ENCODE measurements at places on chromosomes 7 and 10.
A peak's percentile ranks its signal among the peaks of the same experiment; 100 is the strongest.

GRCh38 chr10:30719832-30720231 is 90.3 kb upstream of the LYZL2 start:
- no peak for DNase-seq

GRCh38 chr7:155469-155900 is 36.9 kb upstream of the FAM20C start:
- DNase-seq: no peak

DNA sequence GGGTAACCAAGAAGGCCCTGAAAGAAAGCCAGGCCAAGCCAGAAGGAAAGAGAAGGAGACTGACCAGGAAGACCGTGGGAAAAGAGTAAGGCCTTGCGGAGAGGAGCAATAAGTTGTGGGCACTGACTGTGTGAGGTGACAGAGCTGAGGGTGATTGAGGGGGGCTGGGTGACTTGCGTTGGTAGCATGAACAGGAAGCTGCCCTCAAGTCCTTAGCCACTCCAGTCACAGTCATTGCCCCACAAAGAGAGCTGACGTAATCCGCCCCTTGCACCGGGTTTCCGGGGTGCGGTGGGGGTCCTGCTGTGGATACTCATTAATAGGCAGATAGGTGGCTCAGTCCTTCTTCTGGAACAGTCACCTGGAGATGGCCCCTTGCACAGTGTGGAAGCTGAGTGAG is 16.1 kb upstream of the DMBT1 start:
- DNase-seq: no peak

DNA sequence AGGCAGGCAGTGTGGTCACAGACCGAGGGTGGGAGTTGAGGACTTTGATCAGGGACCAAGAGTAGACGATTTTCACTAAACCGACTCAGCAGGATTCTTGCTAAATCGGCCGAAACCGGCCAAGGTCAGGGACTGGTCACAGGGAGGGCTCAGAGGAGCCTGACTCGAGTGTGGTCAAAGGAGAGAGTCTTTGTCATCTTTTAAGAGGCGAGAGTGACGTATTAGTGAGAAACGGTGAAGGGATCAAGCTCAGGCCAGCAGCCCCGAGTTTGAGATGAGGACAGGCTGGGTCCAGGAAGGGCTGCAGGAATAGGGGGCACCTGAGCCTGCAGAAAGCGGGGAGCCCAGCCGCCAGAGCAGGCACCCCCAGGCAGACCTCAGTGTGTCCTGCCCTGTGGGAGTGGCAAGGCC is 41.6 kb upstream of the FAM20C start:
- no peak for DNase-seq

- peak; percentile 28 for DNase-seq
These were observed 395.9 kb downstream of the TFEC start for GRCh38 chr7:115634633-115635032.

DNA sequence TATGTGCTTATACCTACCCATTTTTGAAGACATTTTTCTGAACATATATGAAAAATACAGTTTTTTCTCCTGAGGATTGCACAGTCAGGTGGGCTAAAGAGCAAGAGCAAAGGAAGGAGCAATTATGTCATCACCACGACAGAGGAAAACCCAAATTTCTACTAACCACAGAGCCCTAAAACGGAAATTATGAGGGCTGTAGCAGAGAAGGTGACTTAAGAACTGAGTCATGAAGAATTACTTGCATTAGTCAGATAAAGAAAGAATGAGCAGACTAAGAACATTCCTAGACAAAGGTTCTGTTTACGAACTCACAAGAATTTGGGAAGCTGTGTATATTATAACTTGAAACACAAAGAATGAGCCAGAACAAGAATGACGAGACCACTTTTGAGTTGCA is 974.4 kb downstream of the NXPH1 start:
- DNase-seq: no peak

- no peak for DNase-seq
These were observed 2.8 kb downstream of the ZNF746 start for GRCh38 chr7:149494738-149495368.

GRCh38 chr10:11180228-11180627 is 162.6 kb downstream of the CELF2 start:
- DNase-seq: no peak

DNA sequence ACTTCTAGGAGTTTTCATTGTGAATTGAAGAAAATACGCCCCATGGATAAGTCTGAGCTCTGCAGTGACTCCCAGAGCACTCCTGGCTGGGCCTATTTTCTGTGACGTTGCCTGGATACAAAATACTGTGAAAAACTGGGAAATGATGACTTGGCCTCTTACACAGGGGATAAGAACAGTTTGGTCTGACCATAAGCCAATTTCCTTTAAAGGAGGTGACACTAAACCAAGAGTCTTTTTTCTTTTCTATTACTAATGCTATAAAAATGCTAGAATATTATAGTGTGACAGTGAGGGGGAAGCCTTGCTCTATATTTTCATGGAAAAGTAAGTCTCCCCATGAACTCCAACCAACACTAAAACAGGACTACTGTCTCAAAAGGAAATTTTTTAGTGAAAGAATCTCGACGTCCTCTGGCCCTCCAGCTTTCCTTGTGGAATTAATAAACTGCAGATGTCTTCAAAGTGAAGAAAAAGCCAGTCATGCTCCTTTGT is 45.5 kb downstream of the MYOF start:
- DNase-seq: peak; percentile 77

DNA sequence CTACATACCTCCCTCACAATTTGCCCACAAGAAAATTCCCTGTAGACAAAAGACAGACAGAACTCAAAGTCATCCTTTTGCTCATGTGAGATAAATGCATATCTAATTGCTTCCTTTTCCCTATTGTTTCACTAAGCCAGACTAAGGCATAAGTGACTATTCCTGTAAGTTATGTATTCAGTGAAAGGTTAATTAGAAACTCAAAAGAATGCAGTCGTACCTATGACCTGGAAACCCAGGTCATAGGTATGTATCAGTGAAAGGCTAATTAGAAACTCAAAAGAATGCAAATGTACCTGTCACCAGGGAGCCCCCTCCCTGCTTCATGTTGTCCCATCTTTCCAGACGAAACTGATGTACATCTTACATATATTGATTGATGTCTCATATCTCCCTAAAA is 10.3 kb upstream of the GARS1 start:
- DNase-seq: no peak

- DNase-seq: no peak
These were observed 108.9 kb upstream of the NAMPT start for GRCh38 chr7:106393564-106394251.

- DNase-seq: no peak
These were observed 369.1 kb downstream of the PLXNA4 start for GRCh38 chr7:132207211-132207610.

DNA sequence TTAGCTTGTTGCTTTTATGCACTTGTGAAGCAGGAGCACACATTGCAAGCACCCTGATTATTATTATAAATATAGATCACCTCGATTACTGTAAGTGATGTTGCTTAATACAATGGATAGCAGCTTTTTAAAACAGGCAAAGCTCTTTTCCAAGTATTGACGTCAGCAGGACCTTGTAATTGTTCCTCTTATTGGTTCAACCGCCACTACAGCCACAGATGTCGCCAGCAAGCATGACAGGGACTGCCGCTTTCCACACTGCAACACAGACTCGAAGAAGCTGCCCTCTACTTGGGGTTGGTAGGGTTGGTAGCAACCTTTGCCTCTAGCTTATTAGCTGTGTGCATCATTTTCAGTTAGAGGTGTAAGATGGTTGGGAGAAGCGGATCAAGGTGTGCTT is 167.6 kb downstream of the ZNF365 start:
- DNase-seq: no peak

GRCh38 chr10:61752111-61753011 is 89.6 kb downstream of the CABCOCO1 start:
- DNase-seq: peak; percentile 15

- DNase-seq: peak; percentile 34
These were observed 22.8 kb downstream of the FAM107B start for GRCh38 chr10:14751921-14752320.

- DNase-seq: peak; percentile 35
These were observed 40.6 kb downstream of the SEC23IP start for GRCh38 chr10:119933179-119933578.

- peak; percentile 35 for DNase-seq
These were observed 145.4 kb downstream of the PTPRN2 start for GRCh38 chr7:158442260-158442659.

GRCh38 chr7:156487811-156488533 is 152.6 kb upstream of the RNF32 start:
- no peak for DNase-seq

DNA sequence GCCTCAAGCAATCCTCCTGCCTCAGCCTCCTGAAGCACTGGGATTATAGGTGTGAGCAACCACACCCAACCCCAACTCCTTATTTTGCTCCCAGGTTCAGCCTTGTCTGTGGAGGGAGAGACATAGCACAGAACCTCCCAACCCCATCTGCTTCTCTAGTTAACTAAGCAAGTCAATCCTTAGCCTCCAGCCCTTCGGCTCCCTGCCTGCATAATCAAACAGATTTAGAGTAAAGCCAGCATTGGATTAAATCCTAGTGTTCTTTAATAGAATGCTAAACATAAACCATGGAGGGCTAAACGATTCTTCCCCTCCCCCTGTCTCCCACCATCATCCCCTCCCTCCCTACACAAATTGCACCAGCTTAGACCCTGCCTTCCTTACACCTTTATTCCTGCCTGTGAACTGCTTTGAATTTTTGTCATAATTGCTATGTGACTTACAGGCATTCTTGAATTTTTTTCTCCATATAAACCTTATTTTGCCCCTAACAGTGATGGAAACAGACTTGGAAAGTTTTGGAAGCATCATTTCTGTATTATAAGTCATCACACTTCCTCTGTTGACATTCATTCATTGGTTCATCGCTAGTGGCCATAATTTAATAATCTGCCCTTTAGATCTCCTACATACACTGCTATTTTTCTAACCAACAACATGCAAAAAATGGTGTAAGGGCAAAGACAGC is 72.6 kb upstream of the TOMM7 start:
- DNase-seq: no peak

DNA sequence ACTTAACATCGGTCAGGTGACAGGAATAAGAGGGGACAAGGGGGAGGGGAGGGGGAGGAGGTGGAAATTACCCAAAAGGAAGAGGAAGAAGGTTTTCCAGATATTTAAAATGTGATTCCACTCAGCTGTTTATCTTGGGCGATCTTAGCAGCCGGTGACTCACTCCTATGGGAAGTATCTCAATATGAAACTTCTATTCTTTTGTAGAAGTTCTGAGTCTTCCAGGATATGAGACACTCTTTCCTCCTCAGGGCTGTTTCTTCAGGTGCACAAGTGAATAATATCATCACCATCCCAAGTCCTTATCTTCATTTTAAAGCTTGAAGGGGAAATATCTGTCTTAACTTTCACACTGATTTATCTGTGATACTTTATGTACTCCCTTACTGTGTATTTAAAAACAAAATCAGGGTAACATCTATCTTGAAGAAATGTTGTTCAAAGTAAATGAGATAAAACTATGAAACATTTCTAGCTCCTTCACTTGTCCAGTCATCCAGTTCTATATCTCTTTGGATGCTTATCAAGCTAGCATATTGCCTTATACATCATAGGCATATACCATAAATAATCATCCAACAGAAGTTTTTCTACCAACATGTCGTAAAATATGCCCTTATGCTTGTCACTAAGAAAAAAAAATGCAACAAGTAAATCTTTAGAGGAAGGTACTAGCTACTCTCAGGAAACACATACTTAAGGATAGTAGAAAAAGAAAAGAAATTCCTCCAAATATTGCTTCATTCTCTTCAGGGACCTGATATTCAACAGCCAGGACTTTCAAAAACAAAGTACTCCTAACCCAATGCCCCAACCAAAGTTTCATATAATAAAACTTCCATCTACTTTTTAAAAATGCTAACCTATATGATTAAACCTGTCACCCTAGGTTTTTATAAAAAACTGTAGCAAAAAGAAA is 13.7 kb downstream of the DOCK4 start:
- DNase-seq: no peak

DNA sequence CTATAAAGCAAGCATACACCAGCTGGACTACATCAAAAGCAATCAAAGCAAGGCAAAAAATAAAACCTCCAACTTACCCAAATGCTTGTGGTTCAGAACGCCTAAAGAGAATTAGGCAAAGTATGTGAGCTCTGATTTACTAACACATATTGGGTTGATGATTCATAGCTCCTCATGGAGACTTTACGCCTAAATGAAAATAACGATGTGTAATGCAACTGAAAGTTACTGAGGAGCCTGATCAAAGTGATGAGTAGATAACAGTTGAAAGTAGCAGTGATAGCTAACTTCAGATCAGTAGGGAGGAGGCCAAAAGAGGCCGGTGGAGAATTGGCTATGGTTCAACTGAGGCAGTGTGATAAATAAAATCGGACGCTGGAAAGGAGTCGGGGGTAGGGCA is 85.0 kb downstream of the MPP7 start:
- no peak for DNase-seq

- no peak for DNase-seq
These were observed 56.7 kb upstream of the ELN start for GRCh38 chr7:73971322-73971703.

DNA sequence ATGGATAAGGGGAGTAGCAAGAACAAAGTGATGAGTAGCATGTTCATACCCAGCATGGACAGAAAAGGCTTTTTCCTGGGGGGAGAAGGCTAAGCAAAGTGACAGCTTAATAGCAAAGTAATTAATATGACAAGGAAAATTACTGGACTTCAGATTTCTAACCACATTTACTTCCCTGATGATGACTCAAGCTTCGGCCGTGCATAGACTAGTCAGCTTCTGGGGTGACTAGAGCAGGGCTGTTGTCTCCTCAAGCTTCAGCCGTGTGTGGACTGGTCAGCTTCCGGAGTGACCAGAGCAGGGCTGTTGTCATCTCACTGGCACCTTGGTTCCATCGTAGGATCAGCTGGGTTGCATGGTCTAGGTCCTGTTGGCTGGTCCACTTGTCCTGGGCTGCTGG is 2.1 kb upstream of the ZNF117 start:
- no peak for DNase-seq

DNA sequence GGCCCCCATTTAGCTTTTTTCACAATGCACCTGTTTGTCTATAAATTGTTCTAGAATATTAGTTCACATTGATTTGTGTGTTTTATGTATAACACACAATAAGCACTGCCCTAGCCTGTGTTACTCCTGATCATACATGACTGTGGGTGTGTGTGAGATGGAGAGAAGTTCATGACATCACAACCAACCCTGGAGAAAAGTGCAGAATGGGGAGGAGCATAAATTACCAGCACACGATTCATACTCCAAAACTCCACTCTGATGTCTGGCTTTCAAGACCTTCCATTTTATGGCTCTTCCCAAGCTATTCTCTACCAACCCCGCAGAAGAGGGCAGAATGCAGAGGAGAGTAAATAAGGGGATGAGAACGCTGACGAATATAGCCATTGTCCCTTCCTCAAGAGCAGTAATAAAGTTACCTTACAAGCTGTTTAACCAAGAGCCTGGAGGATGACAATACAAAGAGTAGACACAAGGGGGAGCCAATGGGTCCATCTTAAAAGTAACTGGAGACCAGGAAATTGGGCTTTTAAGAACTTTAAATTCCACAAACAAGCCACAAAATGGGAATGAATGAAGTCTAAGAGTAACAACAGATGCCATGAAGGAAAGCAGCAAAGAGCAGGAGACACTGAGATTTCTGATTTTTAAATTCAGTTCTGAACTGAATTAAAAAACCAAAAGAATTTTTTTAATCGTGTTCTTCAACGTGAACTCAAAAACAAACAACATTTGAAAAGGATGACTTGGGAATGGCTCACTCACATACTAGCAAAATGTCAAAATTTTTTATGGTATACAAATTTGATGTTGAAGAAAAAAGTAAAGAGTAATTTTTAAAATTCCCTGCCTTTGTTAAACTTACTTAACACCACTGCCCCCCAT is 159.6 kb downstream of the PARD3 start:
- DNase-seq: peak; percentile 84

GRCh38 chr7:37452346-37452745 is 3.7 kb upstream of the ELMO1 start:
- DNase-seq: no peak

Measured in hepatocyte (in vitro differentiated cells).